ENCODE measurements at places on chromosomes 5 and 9.

DNA sequence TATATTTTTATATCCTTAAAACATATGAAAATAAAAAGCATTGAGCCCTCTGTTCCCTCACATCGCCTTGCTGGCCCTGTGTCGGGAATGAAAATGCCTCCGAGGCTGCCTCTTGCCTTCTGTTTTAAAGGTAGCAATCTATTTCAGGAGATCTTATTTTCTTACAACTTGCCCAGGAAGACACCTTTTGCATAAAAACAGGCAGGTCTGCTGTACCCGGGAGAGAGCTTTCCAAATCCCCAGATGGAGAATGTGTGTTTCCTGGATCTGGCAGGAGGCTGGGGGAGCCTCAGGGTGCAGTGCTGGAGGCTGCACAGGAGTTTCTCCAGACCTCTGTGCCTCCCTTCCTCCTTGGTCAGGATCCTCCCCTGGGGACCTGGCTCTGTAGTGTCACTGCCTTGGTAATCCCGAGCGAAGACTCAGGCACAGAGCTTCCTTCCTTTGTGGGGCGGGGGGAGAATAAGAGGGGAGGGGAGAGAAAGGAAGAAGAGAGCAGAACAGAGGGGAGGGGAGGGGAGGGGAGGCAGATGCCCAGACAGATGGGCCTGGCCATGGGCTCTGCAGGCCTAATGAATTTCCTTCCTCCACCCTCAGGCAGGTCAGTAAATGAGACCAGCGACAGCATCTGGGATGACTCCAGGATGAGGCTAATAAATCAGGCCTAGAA lies 104.0 kb upstream of the BOD1 start:
- DNase-seq, result no peak

DNA sequence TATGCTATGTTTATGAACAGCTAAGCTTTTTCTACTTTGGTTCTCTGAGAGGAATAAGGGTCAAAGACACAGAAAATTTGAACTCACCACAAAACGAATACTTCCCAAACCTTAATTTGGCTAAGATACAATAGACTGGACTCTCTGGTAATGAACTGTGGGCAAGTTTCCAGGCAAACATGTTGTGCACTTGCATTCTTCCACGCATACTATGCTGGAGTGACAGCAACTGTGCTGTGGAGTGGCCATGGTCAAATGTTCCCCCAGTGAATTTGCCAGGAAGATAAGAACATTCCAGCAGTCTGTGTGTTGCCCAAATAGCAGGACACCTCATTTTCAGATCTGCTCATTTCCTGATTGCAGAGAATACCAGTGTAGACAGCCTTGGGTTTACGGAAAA lies 275.3 kb upstream of the IL12B start:
- peak; percentile 48 for DNase-seq

DNA sequence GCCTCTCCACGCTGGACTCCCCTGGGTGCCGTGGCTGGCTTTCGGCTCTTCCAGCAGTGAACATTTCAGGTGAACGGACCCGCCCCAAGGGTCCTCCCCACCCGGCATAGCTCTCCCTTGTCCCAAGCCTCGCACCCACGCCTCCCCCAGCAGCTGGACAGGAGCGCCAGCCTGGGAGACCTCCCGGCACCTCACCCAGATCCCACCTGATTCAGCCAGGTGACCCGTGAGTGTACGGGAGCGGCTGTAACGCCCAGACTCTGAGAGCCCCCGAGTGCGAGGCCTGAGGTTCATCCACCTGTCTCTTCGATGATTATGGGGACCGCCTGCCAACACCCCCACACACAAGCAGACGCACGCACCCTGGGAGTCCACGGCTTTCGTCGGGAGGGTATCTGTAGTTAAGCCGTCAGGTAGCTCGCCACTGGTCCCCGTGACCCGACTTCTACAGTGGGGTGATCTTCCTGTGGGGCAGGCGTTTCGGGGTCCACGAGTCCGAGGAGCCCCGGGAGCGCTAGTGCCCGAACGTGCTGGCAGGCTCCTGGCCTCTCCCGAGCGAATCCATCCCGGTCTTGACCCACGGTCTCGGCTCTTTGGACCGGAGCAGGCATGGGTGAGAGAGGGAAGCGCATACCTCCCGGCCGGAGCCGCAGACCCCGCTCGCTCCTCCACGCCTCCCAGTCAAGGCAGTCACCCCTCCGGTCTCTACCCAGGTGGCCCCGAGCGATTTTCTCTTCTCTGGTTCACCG lies 14.9 kb downstream of the TRIM7 start:
- peak; percentile 32 for DNase-seq

GRCh38 chr9:119033596-119033995 lies 335.6 kb downstream of the BRINP1 start:
- no peak for DNase-seq
